Mucosa of descending colon (tissue), 3 donors: ENCODE measurements at places on chromosomes 7 and 10.

DNA sequence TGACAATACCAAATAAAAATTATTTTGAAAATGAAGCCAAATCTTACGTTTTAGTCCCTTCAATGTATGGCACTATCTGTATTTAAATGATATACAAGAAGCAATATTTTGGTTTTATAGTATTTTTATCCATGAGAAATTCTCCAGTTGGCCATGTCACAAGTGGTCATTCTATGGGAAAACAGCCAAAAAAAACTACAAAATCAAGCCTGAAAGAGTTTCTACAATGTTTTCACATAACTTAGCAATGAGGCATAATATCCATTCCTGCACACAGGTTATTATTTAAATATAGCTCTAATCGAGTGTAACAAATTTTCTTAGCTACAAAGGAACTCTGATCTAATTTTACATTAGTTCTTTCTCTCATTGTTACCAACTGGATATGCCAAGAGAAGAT lies 5.4 kb downstream of the RAB11FIP2 start:
- DNase-seq: no peak

DNA sequence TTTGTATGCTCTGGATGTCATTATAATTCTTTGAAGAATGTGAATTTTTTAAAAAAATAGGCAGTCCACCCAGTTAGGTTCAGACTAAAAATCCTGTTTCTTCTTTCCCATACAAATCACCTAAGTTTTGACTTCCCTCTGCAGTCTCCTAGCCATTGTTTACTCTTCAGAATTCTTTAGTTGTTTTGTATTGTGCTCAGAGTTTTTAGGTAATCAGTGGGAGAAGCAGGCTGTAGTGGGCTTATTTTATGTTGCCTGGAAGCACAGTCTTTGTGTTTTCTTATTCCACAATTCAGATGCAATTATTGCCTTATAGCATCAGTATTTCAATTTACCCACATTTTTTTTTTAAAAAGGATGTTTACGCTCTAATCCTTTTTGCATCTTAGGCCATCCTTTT lies 94.9 kb downstream of the AKAP9 start:
- DNase-seq: no peak

DNA sequence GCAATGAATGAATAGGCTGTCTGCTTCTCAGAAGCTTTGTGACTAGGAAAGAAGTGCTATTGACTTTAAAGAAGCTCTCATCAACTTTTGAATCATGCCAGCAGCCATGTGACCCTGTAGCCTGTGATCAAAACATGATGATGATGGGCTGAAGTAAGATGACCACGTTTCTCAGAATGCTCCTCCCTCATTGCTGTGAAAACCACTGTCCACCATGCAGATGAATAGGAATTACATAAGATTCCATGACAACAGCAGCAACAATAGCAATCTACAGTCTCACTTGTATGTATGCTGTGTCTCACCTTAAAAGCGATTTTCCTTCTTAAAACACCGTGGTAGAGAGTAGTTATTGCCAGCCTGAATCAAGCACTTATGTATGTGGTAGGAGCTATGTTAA lies 228.4 kb downstream of the TRIL start:
- no peak for DNase-seq

- no peak for DNase-seq
These were observed 238.5 kb downstream of the ZMYND11 start for GRCh38 chr10:373526-374309.

DNA sequence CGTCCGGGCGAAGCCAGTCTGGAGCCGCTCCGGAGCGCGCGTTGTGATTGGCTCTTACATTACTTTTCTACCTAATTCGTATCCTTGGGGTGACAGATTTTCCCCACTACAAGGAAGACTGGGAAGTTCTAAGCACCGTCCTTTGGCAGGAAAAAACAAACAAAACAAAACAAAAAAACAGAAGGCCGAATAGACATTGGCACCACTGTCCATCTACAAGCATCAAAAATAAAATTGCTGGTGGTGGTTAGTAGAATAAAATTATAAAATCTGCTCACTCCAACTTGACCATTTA lies 651 bp upstream of the SKAP2 start:
- peak; percentile 83 for DNase-seq

GRCh38 chr7:34928052-34928451 lies 109.2 kb downstream of the DPY19L1 start:
- peak; percentile 68 for DNase-seq

GRCh38 chr10:24299578-24300260 lies 90.8 kb downstream of the KIAA1217 start:
- DNase-seq: no peak

GRCh38 chr10:76727038-76727437 lies 910.6 kb downstream of the KCNMA1 start:
- no peak for DNase-seq

DNA sequence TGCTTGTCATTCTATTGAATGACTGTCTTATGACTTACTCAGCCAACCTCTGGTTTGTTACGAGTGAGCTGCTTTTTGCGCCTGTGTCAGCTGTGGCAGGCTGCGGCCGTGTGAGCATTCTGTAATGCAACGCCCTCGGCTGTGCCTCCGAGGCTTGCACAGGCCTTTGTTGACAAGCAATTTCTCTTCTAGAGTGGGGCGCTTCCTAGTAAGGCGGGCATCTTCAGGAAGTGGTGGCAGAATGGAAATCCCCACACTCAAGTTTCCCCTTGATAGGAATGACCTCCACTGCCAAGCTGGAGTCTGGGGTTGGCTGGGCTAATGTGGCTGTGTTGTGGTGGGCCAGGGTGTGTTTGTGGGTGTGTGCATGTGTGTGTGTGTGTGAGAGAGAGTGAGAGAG lies 20.2 kb upstream of the TMEM178B start:
- no peak for DNase-seq

DNA sequence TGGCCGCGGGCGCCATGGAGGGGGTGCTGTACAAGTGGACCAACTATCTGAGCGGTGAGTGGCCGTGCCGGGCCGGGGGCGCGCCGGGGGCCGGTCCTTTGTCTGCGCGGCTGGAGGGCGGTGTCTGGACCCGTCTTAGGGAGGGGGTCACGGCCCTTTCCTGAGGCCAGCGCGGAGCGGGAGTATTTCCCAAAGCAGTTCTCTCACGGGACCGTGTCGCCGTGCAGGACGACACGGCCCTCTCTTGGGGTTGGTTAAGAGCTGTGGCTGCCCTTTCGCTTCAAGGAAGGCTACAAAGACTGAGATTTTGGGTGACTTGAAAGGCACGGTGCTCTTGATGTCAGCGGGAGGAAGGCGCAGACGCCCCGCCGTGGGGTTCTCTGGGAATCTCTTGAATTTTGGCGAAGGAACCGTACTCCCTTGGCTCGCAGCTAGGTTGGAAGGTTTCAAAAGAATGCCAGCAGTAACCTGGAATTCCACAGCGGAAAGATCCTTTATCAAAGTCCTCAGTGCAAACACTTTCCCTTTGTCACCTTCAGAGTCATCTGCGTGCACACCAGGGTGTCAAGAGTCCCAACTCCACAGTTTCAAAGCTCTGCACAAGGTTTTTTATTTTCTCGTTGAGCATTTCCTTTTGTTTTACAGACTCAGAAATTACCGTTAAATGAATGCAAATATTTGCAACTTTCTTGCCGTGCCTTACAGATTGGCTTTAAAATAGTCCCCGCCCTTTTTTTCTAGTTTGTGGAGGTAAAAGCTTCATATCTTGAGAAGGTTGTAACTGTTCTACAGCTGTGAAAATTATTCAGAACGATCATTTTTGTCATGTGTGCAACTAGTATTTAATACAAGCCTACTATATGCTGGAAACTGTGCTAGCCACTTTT lies 780 bp downstream of the PLEKHA8 start:
- no peak for DNase-seq

DNA sequence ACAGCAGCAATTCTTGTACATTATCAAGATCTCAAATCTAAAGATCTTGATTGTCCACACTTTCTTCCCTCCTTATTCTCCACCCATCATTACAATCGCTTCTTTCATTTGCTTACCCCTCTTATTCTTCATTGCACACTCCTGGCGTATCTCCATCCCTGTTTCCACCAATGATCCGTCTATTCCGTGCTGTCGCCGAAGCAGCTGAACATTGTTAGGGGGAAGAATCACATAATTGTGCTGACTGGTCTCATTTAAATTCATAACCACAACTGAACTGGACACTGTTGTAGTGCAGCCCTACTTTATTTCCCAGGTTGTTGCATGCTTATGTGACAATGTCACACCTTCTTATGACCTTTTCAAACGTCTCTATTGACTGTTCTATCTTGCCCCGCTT lies 18.9 kb upstream of the NRP1 start:
- DNase-seq: no peak

GRCh38 chr7:80847895-80848294 lies 71.0 kb downstream of the SEMA3C start:
- DNase-seq: no peak

DNA sequence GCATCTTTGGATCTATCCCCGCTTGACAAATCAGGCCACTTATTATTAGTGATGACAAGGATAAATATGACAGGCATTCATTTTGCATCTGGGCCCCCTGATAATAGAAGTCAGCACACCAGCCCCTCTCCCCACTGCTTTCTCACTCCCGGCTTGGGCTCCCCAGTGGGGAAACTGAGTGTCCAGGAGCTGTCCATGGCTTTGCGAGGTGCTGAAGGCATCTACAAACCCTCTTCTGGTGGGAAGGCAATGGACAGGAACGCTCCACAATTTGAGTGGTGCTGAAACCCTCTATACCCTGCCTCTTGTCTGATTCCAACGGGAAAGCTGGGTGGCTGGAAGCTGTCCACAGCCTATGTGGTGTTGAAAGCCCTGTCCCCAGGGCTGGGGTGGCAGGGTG lies 61.7 kb upstream of the PCBD1 start:
- no peak for DNase-seq

DNA sequence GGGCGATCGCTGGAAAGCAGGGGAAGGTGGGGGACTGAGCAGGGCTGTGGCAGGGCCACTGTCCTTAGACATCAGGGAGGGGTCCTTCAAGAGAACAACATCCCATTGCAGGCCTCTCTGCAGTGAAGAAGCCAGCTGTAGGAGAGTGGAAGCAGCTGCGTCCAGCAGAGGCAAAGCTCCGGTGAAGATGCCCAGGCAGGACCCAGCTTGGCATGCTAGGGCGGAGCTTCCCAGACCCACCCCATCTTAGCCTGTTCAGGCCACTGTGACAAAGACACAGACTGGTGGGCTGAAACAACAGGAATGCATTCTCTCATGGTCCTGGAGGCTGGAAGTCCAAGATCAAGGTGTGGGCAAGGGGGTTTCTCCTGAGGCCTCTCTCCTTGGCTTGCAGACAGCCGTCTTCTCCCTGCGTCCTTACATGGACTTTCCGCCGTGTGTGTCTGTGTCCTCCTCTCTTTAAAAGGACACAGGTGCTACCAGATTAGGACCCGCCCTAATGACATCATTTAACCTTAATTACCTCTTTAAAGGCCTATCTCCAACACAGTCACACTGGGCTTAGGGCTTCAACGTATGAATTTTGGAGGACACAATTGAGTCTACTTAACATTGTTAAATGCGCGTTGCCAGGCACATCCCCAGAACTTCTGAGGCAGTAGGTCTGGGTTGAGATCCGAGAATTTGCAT lies 178.1 kb upstream of the GRB10 start:
- no peak for DNase-seq

DNA sequence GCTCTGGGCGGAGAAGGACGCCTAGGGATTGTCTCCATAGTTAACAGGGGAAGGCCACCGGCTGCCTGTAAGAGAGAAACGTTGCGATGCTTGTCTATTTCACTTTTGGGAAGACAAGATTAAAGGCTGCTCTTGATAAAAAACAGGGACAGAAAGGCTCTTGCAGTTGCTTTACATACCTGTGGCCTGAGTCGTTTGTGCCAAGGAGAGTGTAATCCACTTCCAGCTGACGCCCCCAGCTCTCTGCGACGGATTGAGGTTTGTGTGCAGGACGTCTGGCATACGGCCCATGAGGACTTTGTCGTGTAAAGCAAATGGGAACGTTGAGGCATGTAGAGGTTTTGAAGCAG lies 1.1 kb downstream of the MAP3K8 start:
- DNase-seq: no peak

DNA sequence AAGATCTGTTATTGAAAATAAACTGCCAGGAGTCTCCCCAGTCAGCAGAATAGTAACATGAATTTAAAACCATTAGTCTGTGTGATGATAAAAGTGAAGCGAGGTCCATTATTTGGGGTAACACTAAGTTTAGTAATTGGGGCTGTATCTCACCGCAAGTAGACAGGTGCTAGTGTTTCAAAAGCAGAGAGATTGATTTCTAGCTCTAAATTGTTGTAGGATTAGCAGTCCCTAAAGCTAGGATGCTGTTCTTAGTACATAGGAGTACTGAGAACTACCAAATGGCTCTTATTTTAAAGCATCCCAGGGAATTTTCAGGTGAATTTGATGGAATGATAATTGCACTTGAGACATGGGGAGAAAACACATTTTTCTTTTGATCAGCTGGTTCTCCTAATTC lies 70.5 kb downstream of the CPED1 start:
- DNase-seq: no peak

DNA sequence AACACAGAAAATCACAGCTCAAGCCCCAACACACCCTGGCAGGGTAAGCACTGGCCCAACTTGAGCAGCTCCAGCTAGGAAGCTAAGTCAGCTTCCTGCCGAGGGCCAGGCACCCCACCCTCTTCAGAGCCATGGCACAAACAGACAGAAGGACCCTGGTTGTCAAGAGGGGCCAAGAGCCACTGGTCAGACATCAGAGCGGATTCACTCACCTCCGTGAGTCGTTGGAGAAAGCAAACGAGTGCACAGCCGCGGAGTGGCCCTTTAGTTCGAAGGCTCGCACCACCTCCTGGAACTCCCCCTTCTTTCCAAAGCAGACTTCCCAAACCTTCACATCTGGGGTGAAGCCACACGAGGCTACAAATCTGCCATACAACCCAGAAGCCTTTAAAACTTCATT lies 7.4 kb downstream of the TBL2 start:
- no peak for DNase-seq
